ENCODE measurements at places on chromosomes 16 and 17.

DNA sequence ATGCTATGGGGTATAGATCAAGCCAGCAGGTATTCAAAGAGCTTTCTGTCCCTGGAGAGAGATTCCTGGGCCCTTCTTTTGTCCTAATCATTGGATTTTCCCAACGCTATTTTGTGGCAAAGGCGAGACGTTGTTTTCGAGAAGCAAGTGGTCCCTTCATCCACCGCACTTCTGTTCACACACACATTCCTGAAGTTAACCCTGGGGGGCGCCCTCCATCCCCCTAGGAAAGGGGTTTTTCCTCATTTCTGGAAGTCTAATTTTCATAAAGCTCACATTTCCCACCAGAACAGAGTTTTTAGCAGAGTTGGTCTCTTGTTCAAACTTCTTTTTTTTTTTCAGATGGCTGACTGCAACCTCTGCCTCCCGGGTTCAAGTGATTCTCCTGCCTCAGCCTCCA is 11.9 kb downstream of the SCGB1C2 start:
- DNase-seq, result no peak

DNA sequence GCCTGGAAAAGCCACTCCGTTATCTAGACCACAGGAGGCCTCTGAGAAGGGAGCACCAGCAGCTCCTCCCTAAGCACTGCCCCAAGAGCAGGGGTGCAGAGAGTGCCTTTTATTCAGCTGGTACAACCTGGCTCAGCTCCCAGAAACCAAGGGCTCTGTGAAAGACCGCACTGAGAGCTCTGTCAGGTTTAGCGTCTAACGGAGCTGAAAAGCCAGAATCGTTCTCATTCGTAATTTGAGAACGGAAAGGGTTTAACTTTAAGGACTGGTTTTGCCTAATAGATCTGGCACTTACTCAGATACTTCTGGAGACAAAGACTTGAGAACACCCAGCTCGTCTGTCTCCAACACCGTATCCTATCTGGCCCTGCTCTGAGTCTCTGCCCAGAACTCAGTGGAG is 13.5 kb downstream of the MPG start:
- no peak for DNase-seq

GRCh38 chr16:74216319-74216718 is 80.3 kb upstream of the PSMD7 start:
- no peak for DNase-seq

- no peak for DNase-seq
Observed at GRCh38 chr16:53504665-53505064, 1.7 kb upstream of the AKTIP start.

DNA sequence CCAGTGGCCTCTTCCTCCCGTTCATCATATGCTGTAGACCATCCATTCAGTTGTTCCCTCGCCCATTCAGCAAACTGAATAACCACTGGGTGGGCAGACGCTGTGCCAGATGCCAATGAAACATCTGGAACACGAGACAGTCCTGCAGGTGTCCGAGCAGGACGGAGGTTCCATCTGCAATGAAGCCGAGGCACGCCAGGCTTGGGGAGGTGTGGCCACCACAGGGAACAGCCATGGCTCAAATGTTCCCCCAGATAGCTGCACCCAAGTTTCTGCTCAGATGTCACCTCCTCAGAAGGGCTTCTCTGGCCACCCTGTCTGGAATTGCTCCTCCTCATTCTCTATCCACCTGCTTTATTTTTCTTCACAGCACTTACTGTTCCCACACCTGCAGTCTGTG is 30.5 kb downstream of the UBE2O start:
- DNase-seq, result no peak

DNA sequence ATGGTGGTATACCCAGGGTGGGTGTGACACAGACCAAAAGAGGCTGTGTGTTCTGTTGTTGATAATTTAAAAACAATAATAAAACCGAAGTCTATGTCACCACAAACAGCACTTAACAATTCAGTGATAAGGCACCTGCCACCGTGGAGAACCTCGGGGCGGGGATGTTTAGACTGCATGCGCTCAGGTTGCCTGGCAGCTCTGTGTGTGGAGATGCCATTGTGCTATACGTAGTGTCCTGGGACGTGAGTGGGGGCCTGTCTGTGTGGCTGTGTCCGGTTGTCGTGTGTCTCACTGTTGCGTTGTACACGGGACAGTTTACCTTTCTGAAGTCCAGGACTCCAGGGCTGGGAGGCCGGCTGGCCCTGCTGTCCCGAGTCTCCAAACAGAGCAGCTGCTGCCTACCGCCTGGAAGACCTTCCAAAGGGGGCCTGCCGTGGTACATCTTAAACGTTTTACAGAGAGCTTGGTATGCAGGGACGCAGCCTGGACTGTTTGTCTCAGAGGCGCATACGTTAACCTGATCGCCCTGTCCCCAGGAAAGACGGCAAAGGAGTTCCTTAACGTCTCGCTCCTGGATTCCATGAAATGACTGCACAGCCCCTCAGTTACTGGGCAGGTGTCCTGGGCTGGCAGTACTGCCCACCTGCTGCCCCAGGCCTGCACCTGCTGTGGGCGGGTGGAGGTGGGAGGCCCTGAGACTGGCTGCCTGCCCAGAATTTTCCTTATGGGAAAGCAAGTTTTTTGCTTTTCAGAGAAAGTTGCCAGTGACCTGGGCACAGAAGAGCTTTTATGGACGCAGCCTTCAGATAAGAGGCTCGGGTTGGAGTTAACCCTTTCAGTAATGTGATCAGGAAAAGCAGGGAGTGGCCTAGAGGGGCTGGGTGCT is 19.0 kb downstream of the SPIRE2 start:
- no peak for DNase-seq

DNA sequence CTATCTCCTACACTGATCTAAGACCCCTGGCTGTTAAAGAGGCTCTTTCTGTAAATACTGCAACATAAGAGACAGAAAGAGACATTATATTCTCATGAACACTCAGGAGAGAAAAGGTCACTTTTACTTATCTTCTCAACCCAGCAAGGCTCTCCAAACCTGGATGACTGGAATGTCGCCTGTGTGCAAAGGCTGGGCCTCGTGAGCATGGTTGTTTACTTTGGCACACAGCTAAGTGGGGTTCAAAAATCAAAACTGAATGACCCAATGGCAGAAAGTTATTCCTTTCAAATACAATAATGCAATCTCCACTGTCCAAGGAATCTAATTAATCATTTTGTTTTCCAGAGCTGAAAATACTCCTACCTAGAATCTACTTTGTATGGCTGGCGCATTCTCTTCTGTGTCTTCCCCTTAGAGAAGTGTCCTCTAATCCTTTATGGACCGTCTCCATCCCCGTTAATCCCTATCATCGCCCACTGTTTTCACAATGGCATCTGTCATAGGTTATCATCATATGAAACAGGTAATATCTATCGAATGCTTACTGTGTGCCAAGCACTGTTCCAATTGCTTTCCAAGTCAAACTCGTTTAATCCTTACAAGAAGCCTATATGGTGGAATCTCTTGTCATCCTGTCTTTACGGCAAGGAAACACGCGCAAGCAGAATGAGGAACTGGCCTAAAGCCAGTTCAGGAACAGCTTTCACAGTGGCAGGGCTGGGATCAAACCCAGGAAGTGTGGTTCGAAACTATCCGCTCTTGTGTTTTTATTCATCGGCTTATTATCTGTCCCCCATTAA is 1.3 kb downstream of the SLX4 start:
- no peak for DNase-seq

DNA sequence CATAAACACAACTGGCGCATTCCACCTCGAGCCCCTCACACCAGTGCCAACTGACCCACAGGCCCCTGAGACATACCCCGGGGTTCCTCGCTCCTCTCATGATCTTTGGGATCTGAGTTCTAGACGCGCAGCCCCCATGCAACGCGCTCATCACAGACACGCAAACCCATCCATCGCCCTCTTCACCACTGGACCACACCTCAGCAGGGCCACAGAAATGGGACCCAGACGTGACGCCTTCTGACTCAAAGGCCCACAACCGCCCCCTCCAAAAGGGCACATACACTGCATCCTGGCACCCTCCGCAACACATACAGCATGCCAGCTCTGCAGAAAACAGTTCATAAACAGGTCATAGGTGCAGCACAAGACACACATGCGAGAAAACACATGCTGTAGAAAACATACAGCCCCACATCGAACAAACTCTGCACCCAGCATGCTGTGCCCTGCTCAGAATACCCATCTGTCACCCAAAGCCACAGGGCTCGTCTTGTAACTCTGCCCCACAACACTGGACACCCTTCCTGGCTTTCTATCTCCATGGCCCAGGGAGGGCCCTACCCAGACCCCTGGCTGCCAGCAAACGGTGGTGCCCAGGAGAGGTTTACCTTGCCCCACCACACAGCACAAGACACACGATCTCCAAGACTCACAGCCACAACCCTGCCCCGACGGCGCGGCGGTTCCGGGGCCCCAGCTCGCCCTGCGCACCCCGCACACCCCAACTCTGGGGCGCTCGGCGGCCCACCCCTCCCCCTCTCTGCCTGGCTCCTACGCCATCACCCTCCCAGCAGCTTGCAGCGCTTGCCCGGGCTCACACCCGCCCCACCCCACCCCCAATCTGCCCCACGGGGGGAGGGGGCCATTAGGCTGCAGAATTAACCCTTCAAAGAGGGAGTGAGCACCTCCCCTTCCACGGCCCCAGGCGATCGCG is 887 bp downstream of the ZBTB4 start:
- DNase-seq, result no peak

DNA sequence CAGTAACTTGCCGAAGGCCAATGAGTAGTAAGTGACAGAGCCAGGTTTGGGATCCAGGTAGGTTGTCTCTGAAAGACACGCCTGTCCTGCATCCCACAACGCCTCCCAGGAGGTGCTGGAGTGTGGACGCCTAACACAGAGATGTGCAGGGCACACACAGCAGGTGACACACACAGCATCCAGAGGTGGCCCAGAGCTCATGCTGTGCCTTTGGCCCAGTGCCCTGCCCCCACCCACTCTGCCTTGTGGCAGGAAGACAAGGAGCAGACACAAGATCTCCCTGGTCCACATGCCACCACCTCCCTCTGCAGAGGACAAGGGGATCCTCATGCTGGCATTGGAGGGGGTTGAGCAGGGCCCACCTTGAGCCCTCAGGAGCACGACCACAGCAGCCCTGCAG is 14.7 kb upstream of the STH start:
- no peak for DNase-seq

DNA sequence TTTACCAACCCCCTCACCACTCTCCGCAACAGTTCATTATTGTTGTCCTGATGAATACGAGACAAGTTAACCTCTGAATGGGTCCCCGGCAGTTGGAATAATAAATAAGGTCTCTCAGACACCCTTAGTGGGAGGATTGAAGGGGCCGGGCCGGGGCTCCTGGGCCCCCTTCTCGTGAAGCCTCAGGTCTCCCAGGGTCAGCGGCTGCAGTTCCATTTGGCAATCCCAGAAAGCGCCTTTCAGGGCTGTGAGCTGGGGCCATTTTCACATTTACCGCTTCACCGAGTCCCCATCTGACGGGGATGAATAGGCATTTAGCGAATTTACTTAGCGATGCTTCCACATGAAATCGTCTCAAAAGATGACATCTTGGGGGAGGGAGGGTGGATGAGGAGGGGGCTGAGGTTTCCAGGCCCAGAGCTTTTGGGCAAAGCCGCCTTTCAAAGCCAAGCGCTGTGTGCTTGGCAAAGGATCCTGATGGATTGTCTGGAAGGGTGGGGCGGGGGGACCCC is 309.8 kb downstream of the XYLT1 start:
- DNase-seq, result no peak

GRCh38 chr17:20852239-20852989 is 190.4 kb downstream of the USP22 start:
- no peak for DNase-seq

DNA sequence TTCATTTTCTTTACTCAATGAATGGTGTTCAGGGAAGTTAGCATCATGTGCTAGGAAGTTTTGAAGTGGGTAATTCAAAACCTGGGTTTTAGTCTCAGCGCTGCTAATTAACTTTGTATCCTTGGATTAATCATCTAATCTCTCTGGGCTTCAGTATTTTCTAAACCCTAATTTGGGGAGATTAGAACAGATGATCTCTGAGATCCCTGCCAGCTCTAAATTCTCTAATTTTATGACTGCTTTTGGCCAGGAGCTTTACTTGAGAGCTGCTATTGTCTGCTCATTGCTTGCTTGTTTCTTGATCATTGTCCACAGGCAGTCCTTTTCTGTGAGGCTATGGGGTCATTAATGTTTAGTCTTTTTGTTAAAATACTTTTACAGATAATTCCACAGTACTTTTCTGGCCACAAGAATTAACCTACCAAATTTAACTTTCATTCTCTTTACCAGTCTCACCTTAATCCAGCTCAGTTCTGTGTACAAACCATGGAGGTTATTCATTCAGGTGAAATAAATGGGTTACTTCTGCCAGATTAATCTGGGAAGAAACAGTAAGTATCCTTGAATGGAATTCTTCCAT is 28.4 kb upstream of the VWA3A start:
- no peak for DNase-seq

- DNase-seq, result no peak
Observed at GRCh38 chr16:54140057-54140787, 146.4 kb downstream of the IRX3 start.

DNA sequence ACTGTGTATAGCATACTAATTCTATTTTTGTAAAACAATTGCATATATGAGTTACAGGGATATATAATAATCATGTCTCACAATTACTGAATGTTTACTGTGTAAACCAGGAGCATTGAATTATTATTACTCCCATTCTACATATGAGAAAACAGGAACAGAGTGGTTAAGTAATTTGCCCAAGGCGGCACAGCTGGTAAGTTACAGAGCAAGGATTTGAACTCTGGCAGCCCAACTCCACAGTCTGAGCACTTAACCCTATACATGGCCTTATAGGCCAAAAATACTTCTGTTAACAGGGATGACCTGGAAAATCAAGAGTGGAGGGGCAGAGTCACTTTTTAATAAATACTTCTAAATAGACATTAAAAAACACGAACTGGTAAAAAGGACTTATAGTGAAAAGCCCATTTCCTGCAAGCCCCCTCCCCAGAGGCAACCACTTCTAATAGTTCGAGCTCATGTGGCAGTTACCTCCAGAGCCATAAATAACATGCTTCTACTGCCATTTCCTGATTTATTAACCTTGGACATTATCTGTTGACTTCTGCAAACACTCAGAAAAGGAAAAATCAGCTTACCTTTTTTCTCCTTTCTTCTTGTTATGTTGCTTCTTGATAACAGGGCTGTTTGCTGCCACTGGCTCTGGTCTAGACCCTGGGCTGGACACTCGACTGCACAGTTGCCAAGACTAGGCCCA is 22.1 kb upstream of the ADGRG1 start:
- no peak for DNase-seq

GRCh38 chr16:58425245-58425644 is 33.0 kb downstream of the GINS3 start:
- DNase-seq, result no peak

GRCh38 chr17:38800237-38800760 is 943 bp upstream of the PIP4K2B start:
- no peak for DNase-seq

DNA sequence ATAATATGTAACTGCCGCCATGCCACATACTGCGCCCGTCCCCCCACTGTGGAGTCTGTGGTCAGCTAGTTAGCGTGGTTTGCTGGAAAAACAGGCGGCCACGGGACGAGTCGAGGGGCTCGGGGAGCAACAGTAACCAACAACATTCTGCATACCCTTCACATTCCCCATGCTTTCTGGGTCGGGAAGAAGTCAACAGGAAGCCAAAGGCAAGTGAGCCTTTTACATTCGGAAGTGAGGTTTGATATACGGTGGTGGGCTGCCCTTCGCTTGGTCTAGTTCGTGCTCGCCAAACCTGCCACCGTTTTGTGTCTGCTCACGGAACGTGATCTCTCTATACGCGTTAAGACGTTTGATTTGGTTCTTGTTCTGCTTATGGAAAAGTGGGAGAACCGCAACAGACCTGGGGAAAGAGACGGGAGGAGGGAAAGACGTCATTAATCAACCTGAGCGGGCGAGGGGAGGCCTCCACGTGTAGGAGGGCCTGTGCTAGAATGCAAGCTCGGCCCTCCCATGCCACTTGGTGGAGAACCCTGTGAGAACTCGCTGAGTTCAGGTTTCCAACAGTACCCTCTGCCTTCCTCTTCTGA is 28.9 kb upstream of the CFAP20 start:
- DNase-seq, result no peak
